Left lung (tissue), 14 donors: ENCODE measurements at places on chromosomes 7 and 10. TPM values are rescaled to one million over a fixed set of nuclear protein-coding genes. Genes with fewer than 3 reads are reported as not detected.

- peak overlapping the region; percentile 42 for H3K4me3 ChIP-seq
- peaks cover 9% of the 10 kb centered on the region for H3K4me1 ChIP-seq
- no peak overlapping the region for H3K27ac ChIP-seq
- no peaks in the 10 kb centered on the region for H3K36me3 ChIP-seq
These were observed 874 bp upstream of the BAMBI start for GRCh38 chr10:28676326-28676967.

DNA sequence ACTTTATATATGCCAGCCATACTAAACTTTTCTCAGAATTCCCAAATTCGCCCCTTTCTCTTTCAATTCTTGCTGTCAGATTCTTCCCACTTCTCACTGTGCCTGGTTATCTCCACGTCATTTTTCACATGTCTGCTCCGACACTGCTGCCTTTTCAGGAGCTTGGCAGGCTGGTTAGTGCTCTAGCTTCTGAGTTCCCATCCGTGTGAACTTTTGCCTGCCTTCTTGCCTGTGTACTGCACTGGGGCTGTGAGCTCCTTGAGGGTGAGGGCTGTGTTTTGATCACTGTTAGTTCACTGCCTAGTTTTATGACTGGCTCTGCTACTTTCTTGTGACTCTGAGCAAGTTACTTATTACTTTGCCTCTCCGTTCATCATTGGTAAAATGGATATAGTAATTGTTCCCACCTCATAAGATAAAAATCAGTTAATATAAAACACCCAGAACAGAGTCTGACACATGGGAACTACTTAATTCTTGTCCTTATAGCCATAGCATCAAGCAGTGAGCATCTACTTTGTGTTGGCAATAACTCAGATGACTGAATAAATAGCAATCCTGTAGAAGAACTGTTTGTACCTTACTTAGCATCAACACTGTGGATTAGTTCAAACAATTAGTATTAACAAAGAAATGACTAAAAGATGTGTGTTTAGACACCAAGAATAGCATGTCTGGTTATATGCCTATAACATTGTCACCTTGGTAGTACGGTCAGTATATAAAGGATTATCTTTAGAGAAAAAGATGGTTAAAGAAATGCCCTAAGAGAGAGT is 5.5 kb downstream of the GSTO1 start:
- peak overlapping the region; percentile 27 for H3K27ac ChIP-seq
- peaks cover 84% of the 10 kb centered on the region for H3K4me1 ChIP-seq
- H3K27me3 ChIP-seq = no peaks in the 10 kb centered on the region
- no peak for DNase-seq
- H3K4me3 ChIP-seq = peak overlapping the region; percentile 8
- H3K36me3 ChIP-seq = peaks cover 78% of the 10 kb centered on the region

- no peaks in the 10 kb centered on the region for H3K4me1 ChIP-seq
- H3K27me3 ChIP-seq = no peaks in the 10 kb centered on the region
- no peak overlapping the region for H3K27ac ChIP-seq
- no peaks in the 10 kb centered on the region for H3K36me3 ChIP-seq
These were observed 552.2 kb upstream of the FZD8 start for GRCh38 chr10:36194276-36194675.

DNA sequence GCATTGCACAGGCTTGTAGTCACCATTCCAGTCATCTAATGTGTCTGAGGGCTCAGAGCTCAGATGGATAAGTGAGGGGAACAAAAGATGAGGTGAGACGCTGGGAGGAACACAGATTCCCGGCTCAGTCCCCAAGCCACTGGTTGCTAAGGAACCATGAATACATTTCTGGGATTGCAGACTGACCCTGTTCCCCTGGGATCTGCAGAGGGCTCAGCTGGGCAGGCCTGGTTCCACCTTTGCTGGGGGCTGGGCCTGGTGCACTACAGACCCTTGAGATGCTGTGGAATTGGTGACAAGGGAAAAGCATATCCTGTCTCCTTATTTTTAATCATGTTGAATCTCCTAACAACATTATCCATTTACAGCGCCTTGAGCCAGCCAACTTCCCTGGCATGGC is 19.2 kb downstream of the ELFN1 start:
- H3K36me3 ChIP-seq = no peaks in the 10 kb centered on the region
- DNase-seq = no peak
- no peak overlapping the region for H3K27ac ChIP-seq
- H3K4me3 ChIP-seq = no peak overlapping the region

GRCh38 chr10:130927157-130927556 is 384.4 kb downstream of the TCERG1L start:
- peaks cover 34% of the 10 kb centered on the region for H3K27me3 ChIP-seq
- H3K36me3 ChIP-seq = no peaks in the 10 kb centered on the region
- no peak overlapping the region for H3K4me3 ChIP-seq
- DNase-seq = no peak

DNA sequence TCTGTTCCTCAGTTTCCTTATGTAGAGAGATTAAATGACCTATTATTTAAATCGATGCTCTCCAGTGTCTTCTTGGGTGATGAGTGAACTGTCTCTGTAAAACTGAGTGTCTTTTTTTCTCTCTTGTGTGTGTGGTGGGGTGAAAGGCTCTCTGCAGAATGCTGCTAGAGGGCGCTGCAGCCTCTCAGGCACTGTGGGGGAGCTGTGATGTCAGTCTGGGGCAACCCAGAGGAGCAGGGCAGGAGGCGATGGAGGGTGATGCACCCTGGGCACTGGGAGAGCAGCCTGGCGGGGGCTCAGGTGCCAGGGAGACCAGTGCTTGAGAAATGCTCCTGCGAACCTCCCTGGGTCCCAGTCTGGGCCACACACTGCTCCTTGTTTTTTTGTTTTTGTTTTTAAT is 110.1 kb upstream of the POM121L12 start:
- H3K27ac ChIP-seq = no peak overlapping the region
- H3K27me3 ChIP-seq = no peaks in the 10 kb centered on the region
- no peaks in the 10 kb centered on the region for H3K36me3 ChIP-seq
- no peaks in the 10 kb centered on the region for H3K4me1 ChIP-seq

DNA sequence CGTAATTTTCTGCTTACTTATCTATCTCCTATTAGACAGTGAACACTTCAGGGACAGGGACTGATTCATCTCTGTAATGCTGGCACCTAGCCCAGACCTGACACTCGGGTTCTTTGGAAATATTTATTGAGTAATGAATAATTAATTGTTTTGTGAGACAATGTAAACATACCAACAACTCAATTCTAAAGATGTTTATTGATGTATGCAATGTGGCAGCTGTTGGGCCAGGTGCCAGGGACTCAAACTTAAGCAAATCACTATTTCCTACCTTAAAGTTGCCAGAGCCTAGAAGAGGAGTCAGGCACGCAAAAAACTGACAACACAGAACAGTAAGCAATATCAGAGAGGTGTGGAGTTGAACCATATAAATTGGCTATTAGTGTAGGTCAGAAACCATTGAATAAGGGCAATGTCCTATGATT is 63.6 kb upstream of the BMPER start:
- H3K4me1 ChIP-seq = no peaks in the 10 kb centered on the region
- no peak overlapping the region for H3K27ac ChIP-seq
- no peak for DNase-seq
- H3K4me3 ChIP-seq = no peak overlapping the region

The APBB1IP gene
- total RNA-seq = 50.0 TPM

The AOC1 gene
- total RNA-seq = 0.34 TPM

The WNT16 gene
- total RNA-seq = not detected

The ALKBH4 gene
- 9.5 TPM for total RNA-seq

The ADCYAP1R1 gene
- 1.4 TPM for total RNA-seq
